ENCODE measurements at places on chromosomes 2 and 18.

DNA sequence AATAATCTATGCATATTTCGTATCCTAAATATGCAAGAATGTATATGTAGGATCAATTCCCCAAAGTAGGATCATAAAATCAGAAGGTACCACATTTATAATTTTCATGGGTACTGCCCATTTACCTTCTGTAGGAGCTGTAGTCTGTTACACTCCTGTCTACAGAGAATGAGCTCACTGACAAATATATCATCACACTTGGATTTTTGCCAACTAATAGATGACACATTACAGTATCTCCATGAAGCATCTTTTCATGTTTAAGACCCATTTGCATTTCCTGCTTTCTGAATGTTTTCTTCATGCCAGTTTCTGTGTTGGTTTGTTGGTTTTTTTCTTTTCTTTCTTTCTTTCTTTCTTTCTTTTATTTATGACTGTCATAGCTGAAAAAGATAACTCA lies 70.9 kb upstream of the EML6 start:
- no peak for DNase-seq

- DNase-seq, result no peak
Observed at GRCh38 chr2:235727891-235728799, 234.3 kb downstream of the AGAP1 start.

DNA sequence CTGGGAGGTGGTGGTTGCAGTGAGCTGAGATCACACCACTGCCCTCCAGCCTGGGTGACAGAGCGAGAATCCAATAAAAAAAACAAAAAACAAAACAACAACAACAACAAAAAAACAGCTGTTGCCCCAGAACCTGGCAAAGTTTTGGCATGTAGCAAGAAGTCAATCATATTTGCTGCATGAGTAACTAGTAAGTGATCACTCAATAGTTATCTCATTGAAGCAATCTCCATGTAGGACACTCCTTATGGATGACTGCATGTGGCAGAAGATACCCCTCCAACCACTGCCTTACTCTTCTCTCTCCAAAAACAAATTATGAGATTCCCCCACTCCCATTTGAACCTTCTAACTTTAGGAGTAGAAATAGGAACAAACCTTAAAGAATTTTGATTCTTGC lies 113.7 kb downstream of the TTC27 start:
- DNase-seq, result no peak

GRCh38 chr2:199273042-199273511 lies 184.7 kb downstream of the SATB2 start:
- no peak for DNase-seq

- no peak for DNase-seq
Observed at GRCh38 chr2:196718419-196719109, 79.0 kb downstream of the CCDC150 start.

DNA sequence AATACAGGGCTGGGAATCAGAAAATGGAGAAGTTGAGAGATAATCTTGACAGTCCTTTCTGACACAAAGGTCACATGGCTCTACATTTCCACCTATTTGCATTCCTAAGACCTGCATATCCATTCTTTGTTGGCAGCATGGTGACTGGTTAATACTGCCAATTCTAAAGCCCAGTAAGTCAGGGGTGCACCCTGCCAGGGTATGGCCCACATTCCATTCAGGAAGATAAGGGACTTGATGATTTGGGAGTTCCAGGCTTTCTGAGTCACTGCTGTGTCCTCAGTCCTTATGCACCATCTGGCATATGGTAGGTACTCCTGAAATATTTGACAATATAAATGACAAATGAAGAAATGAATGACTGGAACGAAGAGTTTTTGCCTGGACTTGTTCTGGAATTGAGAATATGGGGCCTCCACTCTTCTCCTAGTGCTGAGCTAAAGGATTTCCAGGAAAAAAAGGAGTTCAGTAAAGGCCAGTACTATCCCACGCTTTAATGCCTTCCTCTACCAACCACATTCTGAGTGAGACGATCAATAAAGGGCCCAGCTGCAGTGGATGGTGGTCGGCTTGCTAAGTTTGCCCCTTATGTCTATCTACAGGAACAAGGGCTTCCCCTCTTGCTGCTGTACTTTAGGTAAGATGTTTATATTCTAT lies 31.7 kb upstream of the EIF2AK3 start:
- no peak for DNase-seq

DNA sequence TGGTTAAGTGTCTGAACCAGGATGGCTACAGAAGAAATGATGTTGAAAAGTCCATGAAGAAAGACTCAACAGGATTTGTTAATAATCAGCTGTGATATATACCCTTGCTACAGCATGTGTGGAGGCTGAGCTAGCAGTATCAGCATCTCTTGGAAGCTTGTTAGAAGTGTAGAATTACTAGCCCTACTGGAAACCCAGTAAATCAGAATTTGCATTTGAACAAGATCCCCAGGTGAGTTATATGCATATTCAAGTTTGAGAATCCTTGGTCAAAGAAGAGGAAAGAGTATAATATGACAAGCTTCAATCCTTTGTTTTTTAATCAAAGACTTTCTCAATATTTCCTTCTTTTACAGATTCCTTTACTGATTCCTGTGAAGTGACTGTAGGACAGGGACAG lies 109.0 kb upstream of the KCNJ3 start:
- no peak for DNase-seq

DNA sequence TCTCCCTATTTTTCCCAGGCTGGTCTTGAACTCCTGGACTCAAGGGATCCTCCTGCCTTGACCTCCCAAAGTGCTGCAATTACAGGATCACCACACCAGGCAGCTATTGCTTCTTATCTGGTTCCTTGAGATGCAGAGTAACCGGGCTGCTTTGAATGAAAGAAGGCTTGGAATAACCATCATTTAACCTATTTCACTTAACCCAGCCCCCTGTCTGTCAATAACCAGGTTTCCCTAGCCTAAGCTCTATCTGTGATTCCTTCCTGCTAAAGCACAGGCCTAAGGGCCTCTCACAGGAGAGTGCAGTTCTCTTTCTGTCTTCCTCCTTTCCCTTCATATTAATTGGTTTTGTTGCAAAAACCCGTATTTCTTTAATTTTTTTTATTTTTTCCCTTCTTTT lies 393.5 kb upstream of the RAB12 start:
- DNase-seq, result no peak

- DNase-seq, result no peak
Observed at GRCh38 chr2:151237422-151238025, 24.1 kb downstream of the RBM43 start.

All from stimulated activated naive CD4-positive, alpha-beta T cell (primary cell).